ENCODE measurements at places on chromosomes 11 and 22.
A peak's percentile ranks its signal among the peaks of the same experiment; 100 is the strongest.

DNA sequence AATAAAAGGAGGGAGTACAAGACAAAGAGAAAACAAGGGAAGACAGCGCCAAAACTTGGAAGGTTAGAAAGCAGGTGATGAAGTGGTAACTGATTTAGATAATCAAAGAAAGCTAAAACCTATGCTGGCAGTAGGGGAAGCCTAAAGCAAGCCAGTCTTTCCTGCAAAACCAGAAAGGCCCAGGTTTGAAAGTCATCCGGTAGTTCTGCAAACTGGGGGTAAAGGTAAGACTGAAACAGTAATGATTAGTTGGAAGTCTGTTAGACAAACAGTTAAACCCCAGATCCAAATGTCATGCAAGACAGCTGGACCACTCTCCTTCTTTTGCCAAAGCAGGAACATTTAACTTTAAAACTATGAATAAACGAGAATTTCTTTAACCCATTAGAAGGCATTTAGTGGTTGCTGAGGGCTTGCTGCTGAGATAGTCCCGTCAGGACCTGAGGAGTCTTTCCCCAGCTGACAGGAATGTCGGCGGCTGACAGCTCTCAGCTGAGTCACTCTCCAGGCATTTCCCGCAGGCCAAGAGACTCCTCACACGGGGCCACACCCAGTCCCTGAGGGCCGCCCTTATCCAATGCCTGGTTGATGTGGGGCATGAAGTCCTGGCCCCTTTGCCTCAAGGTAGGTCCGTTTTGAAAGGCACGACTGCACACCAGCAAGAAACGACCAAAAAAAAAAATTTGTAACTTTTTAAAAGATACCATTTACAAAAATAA lies 36.3 kb upstream of the CFAP300 start:
- peak; percentile 36 for DNase-seq

GRCh38 chr11:63917692-63918506 lies 935 bp upstream of the RCOR2 start:
- DNase-seq: no peak

DNA sequence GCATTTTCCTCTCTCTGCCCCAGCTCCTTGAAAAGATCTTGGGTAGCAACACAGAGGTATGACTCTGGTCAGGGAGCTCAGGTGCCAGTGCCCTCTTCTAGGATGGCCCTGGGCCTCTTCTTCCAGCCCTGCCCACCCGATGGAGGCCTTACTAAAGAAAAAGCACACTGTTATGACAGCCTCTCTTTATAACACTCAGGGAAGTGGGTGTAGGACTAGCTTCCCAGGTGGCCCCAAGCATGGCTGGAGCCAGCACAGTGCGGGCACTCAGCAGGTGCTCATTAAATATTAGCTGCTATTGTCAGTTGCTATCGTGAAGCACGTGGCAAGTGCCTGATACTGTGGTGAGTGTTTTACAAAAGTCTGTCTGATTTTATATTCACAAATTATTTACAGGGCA lies 127.2 kb upstream of the B3GAT1 start:
- DNase-seq: no peak

GRCh38 chr22:37310815-37311595 lies 28.7 kb downstream of the CYTH4 start:
- DNase-seq: no peak

DNA sequence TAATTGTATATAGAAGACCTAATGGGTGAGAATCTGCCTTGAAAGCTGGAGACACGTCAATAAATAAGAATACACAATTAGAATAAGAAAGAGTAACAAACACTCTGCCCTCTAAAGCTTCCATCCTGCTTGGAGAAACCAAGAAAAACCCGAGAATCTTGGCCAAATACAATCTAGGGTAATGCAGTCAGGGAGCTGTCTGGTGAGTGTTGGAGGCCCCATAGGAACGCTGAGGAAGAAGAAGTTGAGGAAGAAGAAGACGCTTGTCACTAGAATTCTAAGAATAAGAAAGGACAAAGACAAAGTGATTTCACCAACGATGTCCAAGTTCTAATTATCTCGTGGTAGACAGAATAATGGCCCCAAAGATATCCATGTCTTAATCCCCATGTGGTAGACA lies 4485.9 kb upstream of the OR11H1 start:
- DNase-seq: no peak

- no peak for DNase-seq
These were observed 106.2 kb upstream of the RASSF10 start for GRCh38 chr11:12902791-12903486.

DNA sequence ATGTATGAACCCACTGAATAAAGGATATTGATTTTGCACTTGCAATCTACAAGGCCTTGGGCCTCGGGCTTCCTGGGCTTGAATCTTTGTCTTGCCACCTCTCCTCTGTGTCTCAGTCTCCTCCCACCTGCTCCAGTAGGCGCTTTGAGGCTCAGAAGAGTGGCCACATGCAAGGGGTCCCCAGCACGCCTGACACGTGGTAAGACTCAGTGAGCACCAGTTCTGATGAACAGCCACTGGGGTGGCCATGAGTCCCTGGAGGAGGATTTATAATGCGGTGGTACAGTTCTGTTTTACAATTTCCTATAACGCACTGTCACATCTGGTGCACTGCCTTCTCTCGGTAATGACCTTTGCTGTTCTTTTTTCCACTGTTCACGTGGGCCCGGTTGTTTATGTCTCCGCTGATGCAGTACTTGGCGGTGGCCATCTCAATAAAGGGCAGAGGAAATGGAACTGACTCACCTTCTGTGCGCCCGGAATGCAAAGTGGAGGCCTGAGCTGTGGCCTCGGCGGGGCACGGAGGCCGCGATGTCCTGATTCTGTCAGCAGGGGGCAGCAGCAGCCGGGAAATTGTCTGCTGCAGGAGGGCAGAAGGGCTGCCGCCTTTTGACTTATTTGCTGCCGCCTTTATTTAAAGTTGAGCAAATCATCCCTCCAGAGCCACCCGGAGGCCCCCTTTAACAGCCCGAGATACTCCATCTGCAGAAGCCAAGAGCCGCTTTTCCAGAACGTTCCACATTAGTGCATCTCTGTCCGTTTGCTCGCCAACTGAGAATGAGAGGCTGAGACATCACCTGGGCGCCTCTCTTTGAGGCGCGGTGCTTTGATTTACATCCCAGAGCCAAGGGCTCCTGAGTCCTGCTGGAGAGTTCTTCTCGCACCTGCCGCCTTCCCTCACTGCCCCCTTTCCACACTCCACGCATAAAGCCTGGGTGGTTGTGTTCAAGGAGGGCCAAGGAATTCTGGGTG lies 6.0 kb upstream of the IFT27 start:
- no peak for DNase-seq

- no peak for DNase-seq
These were observed 15.1 kb downstream of the ATG13 start for GRCh38 chr11:46632502-46632901.

GRCh38 chr11:944711-945470 lies 19.2 kb downstream of the AP2A2 start:
- no peak for DNase-seq

GRCh38 chr22:17540481-17540880 lies 22.8 kb upstream of the SLC25A18 start:
- no peak for DNase-seq

DNA sequence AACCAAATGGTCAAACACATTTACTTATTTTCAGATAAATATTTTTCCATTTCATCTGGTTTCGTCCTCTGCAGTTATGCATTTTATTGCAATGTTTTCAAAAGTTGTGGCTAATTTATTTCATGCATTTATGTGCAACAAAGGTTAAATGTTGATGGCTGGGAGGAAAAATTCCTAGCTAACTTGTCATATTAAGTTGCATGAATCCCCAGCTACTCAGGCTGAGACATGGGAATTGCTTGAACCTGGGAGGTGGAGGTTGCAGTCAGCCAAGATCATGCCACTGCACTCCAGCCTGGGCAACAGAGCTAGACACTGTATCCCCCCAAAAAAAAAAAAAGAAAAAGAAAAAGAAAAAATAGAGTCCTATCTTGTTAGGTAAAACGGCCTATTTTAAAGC lies 1862.4 kb upstream of the RAG2 start:
- DNase-seq: peak; percentile 24

DNA sequence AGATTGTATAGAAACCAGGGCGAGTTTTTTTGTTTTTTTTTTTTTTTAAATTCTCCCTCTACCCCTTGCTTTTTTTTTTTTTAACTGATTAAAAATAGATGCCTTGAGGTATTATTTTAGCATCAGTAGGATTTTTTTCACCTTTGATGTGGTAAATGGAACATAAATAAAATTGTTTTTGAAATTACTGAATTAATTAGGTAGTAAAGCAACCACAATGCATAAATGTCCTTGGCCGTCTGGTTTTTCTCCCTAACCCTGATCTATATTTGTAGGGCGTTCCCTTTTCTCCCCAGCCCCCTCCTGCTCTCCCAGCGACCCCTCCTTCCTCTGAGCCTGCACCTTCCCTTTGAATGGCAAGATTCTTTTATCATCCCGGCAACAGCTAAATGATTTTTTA lies 107.8 kb downstream of the ZBTB16 start:
- DNase-seq: no peak

GRCh38 chr11:61749591-61750217 lies 2.7 kb upstream of the MYRF start:
- DNase-seq: no peak

GRCh38 chr11:114295676-114296604 lies at the start of gene NNMT:
TSS of gene NNMT (plus strand) at chr11:114296399. CDS start at chr11:114296557, 158 bp downstream.
- DNase-seq: peak; percentile 95

GRCh38 chr11:100964435-100964834 lies 165.2 kb downstream of the PGR start:
- peak; percentile 23 for DNase-seq

GRCh38 chr11:65778901-65779668 lies 1.7 kb downstream of the AP5B1 start:
- no peak for DNase-seq

GRCh38 chr22:17087498-17088131 lies 2.8 kb downstream of the IL17RA start:
- DNase-seq: peak; percentile 58

DNA sequence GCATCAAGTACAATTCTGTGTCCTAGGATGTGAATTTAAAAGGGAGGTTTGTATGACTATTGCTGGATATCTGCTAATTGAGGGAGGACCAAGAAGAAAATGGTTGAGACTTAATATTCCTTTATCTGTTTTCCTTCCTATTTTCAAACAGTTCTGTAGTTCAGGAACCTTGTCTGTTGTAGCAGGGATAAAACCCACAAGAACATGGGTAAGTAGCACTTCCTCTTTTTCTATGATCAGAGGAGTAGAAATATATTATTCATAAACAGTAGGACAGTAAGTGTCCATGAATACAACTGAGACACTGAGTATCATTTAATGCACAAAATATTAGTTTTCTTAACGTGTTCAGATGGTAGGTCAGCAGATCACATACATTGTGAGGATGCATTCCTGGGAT lies 7.6 kb downstream of the MS4A3 start:
- DNase-seq: no peak

DNA sequence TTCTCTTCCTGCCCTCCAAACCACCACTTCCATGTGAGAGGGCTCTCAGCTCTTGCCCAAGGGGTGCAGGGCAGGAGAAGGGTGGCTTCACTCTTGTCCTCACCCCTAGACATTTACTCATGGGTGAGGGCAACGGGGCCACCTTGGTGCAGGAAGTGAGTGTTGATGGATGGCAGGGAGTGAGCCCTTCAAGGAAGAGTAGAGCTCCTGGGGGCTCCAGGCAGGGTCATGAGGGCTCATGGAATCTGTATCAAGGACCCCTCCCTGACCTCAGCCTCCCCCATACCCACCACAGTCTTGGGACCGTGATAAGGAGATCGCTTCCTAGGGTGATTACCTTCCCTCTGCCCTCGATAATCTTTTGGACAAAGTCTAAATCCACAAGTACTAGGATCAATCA lies 37.8 kb downstream of the TSPAN18 start:
- DNase-seq: no peak

- no peak for DNase-seq
These were observed 33.8 kb downstream of the OR2AG2 start for GRCh38 chr11:6737872-6738466.

- no peak for DNase-seq
These were observed 197.5 kb downstream of the C11orf87 start for GRCh38 chr11:109619498-109619897.

- no peak for DNase-seq
These were observed 57.9 kb upstream of the CRTAM start for GRCh38 chr11:122780296-122780949.

- no peak for DNase-seq
These were observed 66.4 kb upstream of the KCNQ1OT1 start for GRCh38 chr11:2766166-2766565.

DNA sequence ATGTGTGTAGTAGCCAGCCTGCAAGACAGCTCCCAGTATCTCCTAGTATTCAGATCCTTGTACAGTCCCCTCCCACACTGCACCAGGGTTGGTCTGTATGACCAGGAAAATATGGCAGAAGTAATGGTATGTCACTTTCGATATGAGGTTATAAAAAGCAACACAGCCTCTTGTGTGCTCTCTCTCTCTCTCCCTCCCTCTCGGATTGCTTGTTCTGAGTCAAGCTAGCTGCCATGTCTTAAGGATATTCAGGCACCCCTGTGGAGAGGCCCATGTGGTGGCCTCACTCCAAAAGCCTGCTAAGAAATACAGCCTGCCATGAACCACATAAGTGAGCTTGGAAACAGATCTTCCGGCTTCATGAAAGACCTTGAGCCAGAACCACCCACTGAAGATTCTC lies 25.4 kb downstream of the FXYD6 start:
- no peak for DNase-seq

GRCh38 chr11:119739021-119739703 lies 10.2 kb upstream of the NECTIN1 start:
- no peak for DNase-seq

- no peak for DNase-seq
These were observed 68.3 kb upstream of the MYO18B start for GRCh38 chr22:25673713-25674112.

DNA sequence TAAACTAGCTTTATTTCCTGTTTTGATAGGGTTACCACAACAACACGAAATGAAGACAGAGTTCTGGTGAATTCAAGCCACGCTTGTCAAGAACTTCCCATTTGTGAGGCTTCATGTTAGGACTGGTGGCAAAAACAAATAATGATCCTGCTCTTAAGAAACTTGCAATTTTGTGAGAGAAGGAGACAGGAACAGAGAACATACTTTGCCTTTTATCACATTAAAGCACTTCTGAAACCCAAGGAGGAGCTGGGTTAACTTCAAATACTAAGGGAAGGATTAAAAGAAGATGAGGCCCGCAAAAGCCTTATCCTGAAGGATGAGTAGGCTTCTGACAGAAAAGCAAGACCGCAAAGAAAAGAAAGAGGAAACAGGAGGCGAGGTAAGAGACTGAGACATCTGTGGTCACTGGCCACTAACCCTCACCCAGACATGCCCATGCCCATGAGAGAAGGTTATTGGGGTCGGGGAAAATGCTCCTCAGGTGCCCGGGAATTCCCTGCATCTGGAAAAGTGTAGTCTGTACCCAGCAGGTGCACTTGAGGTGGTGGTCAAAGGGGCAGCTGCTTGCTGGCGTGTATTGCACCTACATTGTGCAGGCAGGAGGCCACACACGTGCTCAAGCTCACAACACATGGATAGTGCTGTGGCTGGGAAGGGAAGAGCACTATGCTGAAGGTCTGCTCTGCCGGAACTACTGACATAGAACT lies 50.5 kb downstream of the MAPK1 start:
- DNase-seq: peak; percentile 73

DNA sequence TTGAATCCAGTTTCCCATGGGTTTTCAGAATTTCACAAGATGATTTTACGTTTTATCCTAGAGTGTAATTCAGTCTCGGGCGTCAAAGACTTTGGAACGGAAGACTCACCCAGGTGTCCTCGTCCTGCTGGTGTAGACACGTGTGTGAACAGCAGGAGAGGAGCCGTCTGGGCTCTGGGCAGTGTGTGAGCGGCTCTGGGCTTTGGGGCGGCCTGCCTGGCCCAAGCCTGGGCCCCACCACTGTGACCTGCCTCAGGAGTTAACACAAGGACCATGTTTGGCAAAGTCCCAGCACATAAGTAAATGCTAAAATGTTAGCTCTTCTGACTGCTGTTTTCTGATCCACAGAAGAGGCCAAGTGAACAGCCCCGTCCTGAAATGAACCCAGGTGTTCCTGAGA lies 1093.3 kb downstream of the BRD1 start:
- no peak for DNase-seq

Measured in AG04449 (cell line).